ENCODE measurements at places on chromosomes 5 and 9.

GRCh38 chr5:37663538-37663937, 176.3 kb downstream of the GDNF start:
- no peak for DNase-seq

- no peak for DNase-seq
Observed at GRCh38 chr9:89048616-89049015, 57.3 kb downstream of the S1PR3 start.

GRCh38 chr5:108467563-108467962, 85.7 kb upstream of the FBXL17 start:
- DNase-seq: no peak

DNA sequence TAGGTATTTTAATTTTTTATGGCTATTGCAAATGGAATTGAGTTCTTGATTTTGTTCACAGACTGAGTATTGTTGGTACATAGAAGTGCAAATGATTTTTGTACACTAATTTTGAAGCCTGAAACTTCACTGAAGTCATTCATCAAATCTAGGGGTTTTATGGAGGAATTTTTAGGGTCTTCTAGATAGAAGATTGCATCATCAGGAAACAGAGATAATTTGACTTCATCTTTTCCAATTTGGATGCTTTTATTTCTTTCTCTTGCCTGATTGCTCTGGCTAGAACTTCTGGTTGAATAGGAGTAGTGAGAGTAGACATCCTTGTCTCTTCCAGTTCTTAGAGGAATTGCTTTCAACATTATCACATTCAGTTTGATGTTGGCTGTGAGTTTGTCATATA, 58.2 kb upstream of the SNCAIP start:
- no peak for DNase-seq

DNA sequence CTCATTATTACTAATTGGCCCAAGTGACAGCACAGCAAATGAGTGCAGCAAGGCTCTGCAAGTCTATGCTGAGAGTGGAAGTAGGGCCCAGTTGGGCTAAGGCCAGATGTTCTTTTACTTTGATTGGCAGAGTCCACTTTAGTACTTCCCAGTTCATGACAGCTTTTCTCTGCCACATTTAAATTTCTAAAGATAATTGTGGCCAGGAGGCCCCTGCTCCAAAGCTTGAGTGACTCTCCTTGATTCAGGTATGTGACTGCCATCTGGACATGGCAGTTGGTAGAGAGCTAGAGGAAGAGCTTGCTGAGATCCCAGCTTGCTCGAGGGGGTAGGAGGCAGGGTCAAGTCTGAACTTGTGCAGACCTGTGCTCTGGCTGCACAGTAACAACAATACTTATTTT, 154.1 kb downstream of the CARTPT start:
- DNase-seq: no peak

- no peak for DNase-seq
Observed at GRCh38 chr9:99299211-99300102, 77.4 kb downstream of the SEC61B start.

GRCh38 chr5:151617841-151618710, 26.9 kb upstream of the FAT2 start:
- DNase-seq: no peak

DNA sequence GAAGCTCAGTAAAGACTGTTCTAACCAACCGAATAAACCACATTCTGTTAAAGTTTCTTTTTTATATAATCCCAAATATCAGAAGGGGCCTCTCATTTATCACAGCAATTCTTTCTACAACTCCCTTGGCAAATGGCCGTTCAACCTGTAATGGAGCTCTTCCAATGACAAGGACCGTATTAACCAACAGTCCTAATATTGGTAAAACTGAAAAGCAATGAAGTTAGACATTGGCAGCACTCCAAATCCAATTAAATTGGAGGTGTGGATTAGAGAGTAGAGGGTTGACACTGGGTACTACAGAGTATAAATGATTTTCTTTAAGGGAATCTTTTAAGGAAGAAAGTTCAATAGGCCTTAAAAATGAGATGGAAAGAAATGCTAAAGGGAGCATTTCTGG, 842 bp downstream of the TMED7 start:
- no peak for DNase-seq

GRCh38 chr5:121918238-121918637, 43.5 kb upstream of the SRFBP1 start:
- DNase-seq: no peak

All from CD4-positive, alpha-beta T cell treated with Interleukin-2 at 100 ng/mL for 4 hours (primary cell).